ENCODE measurements at places on chromosomes 7 and 10.

DNA sequence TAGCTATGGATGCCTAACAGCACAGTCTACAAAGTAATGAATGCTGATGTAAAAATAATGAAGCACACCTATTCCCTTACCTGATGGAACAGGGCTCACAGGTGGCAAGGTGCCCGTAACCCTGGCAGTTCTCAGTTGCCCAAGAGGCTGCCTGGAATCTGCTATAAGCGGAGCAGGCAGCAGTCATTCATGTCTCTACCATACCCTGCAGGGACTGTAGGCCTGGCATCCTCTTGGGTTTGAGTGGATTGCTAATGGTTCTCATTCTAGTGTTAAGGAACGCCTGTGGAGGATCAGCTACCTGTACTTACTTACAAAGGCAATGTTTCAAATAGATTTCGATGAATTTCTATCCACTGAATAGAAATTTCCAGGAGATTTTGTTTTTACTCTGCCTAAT is 38.4 kb downstream of the BAIAP2L1 start:
- no peak for DNase-seq

DNA sequence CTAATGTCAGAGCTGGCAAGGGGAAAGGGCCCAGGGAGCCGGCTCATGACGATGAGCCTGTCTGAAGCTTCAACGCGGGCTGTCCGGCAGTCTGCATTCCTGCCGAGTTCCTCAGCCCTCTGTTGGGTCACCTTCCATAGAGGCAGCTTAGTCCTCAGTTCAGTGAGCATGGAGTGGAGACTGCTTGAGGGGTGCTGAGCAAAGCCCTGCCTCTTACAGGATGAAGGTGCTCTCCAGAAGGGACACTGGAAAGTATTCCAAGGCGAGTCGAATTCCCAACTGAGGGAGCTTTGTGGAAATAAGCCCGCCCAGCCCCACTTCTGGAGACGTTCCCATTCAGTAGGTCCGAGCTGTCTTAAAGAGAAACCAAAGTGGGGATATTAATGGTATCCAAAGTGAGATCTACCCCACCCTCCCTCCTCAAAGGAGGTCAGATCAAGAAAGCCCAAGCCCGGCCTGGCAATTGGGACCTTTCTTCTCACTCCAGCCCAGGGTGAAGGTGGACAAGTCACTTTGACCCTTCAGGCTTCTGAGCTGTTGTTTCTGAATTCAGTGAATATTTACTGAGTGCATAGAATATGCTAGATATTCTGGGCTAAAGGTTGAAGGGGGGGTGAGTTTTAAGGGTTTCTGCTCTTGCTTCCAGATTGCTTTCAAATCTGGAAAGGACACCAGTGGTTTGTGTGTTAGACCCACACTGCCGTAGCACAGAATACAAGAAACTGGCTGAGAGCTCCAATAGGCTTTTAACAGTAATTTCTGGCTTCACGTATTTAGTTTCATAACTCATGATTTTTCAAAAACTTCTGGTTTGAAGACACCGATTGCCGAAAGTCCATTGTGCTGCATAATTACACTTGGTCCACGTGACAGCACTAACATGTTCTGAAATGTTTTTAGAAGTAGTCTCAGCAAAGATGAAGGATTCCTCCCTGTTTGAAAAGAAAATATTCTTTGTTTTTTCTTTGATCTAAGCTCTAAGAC is 3.5 kb downstream of the EGFR start:
- no peak for DNase-seq

DNA sequence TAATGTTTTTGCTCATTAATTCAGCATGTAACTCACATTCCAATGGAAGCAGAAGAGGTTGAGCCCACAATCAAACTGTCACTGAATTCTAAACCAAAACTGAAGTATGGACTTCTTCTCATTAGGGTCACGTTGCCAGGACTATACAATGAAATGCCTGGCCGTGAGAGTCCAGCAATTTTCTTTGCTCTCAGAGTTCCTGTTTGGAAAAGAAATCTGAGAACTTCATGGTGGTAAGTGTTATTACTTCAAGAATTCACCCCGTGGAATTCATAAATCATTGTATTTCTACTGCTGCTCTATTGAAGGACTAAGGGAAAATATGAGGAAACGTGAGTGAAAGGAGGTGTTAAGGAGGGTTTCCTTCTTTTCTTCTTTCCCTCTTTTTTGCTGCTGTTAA is 441.8 kb upstream of the AKR1E2 start:
- DNase-seq: no peak

- DNase-seq: peak; percentile 23
Observed at GRCh38 chr7:140640060-140640637, 464 bp downstream of the DENND2A start.

DNA sequence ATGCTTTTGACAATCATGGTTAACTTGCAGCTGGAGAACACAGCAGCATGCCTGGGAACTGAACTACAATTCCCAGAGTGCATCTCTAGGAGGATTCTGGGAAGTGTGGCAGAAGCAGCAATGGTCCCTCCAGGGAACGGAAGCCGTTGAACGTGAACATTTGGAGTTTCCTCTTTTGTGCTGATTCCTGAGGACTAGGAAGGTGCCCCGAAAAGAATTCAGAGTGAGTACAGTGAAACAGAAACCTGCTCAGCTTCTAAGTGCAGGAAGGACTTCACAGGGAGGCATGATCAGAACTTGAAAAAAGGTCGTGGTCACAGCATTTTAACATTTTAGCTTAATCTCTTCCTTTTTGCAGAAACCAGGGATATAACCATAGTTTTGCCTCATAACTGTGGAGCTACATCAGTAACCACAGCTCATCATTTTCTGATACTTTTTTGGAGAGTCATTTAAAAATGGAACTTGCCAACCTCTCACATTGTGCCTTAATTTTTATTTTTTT is at the start of gene NUDT13:
Gene NUDT13, plus strand, starts transcription at position 111 of the 505 bp plus-strand sequence. CDS start 3,911 bp downstream, outside the sequence.
- peak; percentile 51 for DNase-seq

DNA sequence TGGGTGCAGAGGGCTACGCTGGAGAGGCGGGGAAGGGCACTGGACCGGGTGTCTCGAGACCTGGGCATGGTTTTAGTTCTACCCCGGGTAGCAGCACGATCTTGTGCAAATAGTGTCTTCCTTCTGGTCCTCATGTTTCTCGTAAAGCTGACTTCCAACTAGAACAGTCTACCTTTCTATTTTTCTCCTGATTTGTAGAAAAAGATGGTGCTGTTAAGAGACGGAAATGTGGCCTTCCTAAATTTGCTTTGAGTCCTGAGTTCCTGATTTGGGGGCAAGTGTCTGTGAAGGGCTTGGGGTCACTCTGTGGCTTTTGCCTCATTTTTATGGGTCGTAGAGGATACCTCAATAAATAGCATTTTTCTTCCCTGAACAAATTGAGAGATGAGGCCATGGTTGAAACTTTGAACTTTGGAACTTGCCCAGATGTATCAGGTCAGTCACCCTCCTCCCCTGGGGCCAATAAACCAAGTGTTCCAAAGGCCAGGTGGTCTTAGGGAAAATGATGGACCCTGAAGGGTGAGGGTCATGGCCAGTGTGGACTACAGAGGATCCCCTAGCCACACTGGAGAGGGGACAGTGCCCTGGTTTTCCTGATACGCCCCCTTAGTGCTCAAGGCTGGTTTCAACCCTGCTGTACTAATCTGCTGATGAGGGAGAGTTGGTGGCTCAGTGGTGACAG is 45.2 kb downstream of the GRK5 start:
- no peak for DNase-seq

DNA sequence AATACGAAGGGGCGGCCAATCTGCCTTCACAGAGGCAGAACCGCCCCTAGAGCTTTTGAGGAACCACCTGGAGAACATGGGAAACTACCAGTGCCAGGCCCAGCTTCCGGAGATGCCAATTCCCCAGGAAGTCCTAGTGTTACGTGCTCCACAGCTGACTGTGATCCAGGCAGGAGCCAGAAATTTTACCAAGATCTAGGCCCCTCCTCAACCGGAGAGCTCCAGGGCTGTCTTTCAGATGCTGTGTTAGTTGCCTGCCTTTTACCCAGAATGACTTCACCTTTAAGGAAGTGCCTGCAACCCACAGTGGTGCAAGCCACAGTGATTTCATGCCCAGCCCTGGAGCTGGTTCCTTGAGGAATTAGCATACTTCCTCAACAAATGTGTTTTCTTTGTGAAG is 62.9 kb downstream of the ELMO1 start:
- DNase-seq: no peak

GRCh38 chr10:26773633-26774032 is 76.1 kb downstream of the PDSS1 start:
- no peak for DNase-seq

DNA sequence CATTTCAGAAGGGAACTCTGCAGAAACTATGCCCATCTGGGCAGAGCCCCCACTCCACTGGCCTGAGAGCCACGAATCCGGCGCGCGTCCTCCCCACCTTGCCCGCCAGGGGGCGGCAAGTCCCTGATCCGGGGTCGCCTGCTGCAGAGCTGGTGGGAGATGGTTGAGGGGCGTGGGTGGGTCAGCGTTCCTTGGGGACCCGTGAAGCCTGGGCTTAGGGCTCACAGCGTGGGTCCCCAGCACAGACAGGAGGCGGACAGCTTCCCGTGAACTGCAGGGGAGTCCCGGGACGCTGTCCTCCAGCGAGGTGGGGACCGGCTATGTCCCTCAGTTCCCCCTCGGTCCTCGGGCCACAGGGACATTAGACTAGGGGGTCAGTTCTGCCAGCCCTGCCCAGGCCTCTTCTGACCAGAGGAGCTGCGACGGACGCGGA is 585 bp upstream of the POP7 start:
- peak; percentile 62 for DNase-seq

DNA sequence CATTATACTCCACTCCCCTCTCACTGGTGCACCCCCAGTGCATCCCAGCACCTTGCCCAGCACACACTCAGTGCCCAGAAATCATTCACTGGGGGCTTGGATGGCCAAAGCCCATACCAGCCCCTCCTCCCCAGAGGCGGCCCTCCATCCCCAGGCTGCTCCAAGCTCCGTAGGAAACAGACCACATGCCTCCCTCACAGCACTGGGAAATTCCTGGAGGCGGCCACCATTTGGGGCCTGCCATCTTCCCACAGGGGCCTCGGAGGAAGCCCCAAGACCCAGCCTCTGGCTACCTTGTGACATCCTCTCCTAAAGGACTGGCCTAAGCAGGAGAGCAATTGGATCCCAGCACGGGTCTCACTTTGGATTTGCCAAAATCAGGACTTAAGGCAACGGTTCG is 49.7 kb downstream of the FOXL3 start:
- DNase-seq: no peak
